8988T (cell line): ENCODE measurements at places on chromosomes 2 and 18.

DNA sequence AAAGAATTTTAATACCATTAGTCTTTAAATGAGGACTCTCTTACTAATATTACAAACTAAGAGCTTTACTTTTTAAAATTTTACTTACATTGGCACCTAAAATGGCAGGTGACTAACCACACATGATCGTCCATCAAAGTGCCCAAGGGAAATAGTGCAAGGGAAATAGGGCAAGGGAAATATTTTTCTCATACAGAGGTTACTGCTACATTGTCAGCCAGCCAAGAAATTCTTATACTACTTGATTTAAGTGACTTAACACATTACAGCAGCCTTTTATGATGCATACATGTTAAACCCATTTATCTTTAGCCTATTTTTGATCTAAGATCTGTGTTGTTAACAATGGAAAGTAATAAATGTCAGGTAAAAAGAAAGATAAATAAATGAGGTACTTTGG lies 587.2 kb upstream of the PKDCC start:
- DNase-seq, result no peak

GRCh38 chr2:105671156-105671555 lies 73.6 kb upstream of the NCK2 start:
- no peak for DNase-seq

GRCh38 chr2:67186326-67186725 lies 210.8 kb upstream of the ETAA1 start:
- DNase-seq, result no peak

- no peak for DNase-seq
Observed at GRCh38 chr18:78178812-78179211, 800.8 kb upstream of the SALL3 start.

- DNase-seq, result no peak
Observed at GRCh38 chr2:176172895-176173566, 15.4 kb upstream of the HOXD1 start.

GRCh38 chr2:25698752-25699151 lies 25.4 kb upstream of the DTNB start:
- no peak for DNase-seq

DNA sequence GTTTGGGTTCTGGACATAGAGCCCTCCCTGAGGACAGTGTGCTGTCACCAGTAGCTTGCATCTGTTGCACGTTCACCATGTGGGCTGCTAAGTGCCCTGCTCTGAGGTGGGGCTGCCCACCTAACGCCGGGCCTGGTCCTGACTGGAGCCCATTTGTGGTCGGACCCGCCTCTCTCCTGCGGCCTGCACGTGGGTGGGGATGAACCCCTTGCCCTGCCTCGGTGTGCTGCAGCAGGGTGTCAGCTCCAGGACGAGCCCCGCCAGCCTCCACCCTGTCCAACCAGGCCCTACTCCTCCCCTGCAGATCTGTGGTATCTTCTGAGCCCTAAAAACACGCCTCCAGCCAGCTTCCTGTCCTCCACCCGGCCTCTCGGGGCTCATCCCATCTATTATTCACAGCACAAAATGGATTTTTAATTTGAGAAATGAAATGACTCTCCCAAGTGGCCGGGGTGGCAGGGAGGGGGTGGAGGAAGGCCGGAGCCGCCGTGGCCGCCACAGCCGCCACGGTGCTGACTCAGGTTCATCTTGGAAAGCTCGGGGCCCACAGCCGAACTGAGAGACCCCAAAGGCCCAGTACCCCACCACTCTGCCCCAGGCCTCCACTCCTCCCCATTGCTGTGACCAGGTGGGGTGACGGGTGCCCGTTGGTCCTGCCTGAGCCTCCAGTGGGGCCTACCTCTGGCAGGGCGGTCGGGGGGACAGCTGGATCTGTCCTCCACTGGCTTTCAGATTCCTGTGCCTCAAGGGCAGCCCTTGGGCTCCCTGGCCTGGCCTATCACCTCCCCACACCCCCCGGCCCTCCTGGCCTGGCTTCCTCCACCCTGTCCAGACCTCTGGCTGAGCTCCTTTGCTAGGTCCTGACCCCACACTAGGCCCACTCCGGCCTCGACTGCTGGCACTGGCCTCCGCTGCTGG lies 2.8 kb upstream of the ECEL1 start:
- no peak for DNase-seq

GRCh38 chr2:226002438-226002837 lies 602.9 kb downstream of the NYAP2 start:
- no peak for DNase-seq

DNA sequence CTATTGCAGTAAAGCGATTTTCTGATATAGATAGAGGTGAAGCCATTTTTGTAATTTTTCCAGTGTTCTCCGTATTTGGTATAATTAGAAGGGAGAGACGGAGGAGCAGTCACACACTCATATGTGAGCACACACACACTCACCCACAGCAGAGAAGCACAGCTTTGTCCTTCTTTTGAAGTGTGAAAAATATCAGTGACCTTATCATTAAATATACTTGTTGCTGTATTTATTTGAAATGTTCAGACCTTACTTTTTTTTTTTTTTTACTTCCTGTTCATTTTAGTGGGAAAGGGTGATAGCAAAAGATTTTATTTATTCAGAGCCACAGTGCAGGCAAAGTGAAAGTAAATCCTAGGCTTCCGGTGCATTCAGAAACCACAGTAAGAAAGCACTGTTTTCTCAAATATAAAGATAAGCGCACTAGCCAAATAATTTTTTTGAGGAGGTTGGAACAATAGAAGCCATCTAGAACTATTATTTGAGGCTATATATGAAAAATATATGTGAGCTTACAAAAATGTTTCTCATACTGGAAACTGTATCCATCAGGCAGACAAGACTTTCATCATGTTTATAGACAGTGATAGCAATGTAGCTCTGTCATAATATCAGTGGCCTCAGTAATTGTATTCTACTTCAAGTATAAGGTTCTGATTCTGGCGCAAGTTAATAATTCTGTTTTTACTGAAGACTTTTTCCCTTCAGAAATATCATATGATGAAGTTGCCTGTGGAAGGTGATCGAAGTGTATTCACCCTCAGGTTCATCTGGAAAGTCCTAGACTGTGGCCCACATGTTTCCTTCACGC lies 37.2 kb downstream of the TSHZ1 start:
- DNase-seq, result no peak

DNA sequence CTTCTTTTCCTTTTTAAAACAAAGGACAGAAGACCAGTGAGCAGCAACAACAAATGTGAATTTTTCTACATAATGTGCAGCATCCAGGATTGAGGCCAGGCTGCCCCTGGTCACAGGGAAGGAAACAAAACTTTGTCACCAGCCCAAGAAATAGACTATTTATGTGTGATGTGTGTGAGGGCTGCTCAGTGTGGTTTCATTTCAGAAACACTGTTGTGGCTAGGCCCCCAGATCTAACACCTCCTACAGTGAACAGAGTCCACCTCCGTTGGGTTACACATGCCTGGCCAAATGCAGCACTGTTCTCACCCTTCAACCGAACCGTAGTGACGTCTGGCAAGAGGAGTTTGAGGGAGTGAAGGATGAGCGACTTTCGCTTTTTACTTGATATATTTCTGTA lies 146.3 kb upstream of the RIOK3 start:
- no peak for DNase-seq

DNA sequence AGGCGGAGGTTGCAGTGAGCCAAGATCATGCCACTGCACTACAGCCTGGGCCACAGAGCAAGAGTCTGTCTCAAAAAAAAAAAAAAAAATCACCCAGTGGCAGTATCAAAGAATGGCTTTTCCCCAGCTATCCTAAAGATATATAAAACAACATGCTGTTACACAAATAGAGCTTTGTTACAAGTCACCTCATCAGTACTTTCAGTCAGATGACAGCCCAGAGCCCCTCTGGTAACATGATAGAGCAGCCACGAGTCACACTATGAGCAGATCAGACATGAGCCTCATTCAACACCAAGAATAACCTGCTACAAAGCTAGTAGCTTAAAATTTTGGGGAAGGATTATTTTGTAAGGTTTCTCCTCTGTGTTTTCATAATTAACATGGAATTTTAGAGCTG lies 25.2 kb downstream of the PDE11A start:
- no peak for DNase-seq

- DNase-seq, result no peak
Observed at GRCh38 chr2:143841935-143842334, 678.0 kb downstream of the ZEB2 start.

- DNase-seq, result no peak
Observed at GRCh38 chr2:3320910-3321605, 56.6 kb downstream of the EIPR1 start.

DNA sequence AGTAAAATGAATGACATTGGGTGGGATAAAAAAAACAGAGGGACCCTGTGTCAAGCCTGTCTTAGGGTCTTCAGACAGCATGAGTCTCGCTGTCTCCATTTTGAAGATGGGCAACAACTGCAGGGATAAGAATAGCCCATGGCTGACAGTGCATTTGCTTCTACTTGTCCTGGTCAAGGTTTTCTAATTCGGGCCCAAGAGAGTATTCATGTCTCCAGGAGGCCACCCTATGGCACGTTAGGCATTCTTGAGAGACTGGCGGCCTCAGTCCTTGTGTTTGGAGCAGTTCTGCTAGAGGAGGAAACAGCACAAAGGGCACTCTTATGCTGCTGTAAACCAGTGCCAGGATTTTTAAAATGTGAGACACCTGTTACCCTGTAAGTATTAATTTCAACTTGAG lies 9.5 kb upstream of the MYL1 start:
- DNase-seq, result no peak

GRCh38 chr2:130843321-130843985 lies 6.7 kb downstream of the ARHGEF4 start:
- DNase-seq, result no peak

- peak; percentile 26 for DNase-seq
Observed at GRCh38 chr2:74587664-74588277, 33.3 kb downstream of the DOK1 start.

DNA sequence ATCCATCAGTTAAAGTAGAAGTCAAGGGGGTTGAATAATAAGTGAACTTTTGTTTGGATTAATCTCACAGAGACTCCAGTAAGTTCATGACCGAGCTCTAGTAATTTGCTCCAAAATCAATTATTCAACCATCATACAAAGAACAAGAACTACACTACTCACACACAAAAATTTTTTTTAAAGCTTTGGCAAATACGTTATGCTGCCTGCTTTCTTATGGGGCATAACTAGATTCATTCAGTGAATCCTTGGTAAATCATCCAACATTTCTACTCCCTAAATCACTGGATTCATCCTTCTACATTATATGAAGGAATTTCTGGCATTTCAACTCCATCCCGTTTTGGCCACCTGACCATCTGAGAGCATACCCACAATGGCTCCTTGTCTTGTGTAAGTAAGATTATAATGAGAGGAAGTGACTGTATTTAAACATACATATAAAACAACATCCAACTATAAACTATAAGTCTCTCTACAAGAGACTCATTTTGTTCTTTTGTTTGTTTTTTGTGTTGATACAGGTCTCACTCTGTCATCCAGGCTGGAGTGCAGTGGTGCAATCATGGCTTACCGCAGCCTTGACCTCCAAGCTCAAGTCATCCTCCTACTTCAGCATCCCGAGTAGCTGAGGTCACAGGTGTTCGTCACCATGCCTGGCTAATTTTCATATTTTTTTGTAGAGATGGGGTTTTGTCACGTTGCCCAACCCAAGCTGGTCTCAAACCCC lies 144.2 kb upstream of the LRRTM4 start:
- no peak for DNase-seq

- no peak for DNase-seq
Observed at GRCh38 chr2:58739033-58739432, 497.9 kb upstream of the FANCL start.

GRCh38 chr18:32802591-32803451 lies 30.0 kb upstream of the KLHL14 start:
- no peak for DNase-seq

- DNase-seq, result no peak
Observed at GRCh38 chr2:119536707-119537106, 7.5 kb upstream of the CFAP221 start.

DNA sequence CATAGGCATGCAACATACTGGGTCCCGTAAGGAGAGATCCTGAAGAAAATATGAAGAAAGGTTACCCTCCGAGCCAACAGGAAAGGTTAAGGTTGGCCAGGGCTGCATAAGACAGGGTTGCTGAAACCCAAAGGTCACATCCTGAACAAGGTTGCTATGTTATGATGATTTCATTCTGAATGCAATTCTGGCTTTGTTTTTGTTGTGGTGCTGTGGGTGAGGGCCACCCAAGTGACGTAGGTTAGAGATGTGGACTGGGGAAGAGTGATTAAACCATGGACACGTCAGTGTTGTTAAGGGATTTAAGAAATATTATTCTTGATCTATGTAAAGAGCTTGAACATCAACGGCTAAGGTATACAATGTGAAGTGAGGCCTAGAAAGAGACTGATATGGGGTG lies 60.0 kb downstream of the ZEB2 start:
- DNase-seq, result no peak

GRCh38 chr2:241989074-241989473 lies 119.5 kb downstream of the RTP5 start:
- no peak for DNase-seq

- DNase-seq, result no peak
Observed at GRCh38 chr2:29011418-29012060, 30.4 kb downstream of the TOGARAM2 start.

DNA sequence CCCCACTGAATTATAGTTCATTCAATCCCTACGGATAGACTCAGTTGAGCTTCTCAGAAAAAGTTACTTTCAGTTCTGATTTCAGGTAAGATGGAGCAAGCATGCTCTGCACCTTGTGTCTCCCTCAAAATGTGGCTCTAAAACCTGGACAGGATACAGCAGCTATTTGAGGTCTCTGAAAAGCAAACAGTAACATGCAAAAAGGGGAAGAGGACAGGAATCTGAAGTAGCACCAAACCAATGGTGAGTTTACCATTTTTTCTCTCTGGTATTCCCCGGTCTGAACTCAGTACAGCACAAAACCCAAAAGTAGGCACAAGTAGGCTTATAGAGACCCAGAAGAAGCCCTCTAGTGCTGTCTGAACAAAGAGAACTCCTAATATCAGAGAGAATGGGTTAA lies 34.1 kb downstream of the LANCL1 start:
- no peak for DNase-seq

DNA sequence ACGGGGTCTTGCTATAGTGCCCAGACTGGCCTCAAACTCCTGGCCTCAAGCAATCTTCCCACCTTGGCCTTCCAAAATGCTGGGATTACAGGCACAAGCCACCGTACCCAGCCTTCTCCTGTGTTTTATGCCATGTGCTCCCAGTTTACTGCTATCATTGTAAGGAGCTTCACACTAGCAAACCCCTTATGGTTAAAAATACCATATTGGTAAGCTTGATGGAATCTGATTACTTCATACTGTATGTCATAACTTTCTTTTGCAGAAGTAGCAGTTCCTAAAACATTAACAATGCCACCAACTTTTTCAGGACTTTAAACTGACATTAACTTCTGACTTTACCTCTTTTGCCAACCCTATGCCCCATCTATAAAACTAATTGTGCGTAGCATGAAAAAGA lies 36.2 kb downstream of the HAT1 start:
- no peak for DNase-seq

- peak; percentile 87 for DNase-seq
Observed at GRCh38 chr2:97740590-97741182, 27.3 kb downstream of the ZAP70 start.

GRCh38 chr2:27074738-27075565 lies 3.5 kb upstream of the EMILIN1 start:
- DNase-seq, result no peak
